ENCODE measurements at places on chromosomes 13 and 19.

DNA sequence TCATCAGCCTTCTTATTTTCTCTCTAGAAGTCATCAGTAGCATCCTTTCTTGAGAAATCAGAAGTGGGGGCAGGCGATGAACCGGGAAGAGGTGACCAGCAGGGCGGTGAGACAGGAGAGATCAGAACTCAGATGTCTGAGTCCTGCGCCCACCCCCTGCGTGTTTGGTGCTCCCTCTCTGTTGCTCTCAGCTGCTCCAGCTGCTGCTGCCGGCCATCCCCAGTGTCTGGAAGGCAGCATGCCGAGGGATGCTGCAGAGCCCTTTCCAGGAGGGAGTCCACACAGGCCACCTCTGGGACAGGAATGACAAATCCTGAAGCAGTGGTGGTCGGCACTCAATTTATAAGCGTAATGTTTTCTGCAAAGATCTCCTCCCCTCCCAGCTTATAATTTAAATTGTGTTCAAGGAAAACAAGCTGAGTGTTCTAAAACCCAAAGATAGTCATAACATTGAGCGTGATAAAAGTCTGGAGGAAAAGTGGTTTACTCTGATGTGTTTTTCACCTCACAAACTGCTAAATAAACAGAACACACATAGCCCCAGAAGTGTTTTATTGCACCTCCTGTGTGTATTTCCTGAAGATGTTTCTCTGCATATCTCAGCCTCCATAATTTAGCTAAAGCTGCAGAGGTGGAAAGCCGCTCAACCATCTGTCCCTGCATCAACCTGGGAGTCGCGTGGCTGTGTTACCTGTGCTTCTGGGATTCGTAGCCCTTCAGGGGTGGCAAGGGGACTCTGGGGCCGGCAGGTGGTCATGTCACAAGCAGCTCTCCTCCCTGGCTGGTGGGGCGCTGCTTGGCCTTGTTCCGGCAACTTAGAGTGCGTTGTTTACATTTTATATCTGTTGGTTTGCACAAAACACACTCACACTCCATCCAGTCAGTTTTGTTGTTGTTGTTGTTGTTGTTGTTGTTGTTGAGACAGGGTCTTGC, 191.2 kb downstream of the USP12 start:
- H3K36me3 ChIP-seq, result no peaks in the 10 kb centered on the region
- H3K4me3 ChIP-seq, result no peak overlapping the region
- no peaks in the 10 kb centered on the region for H3K4me1 ChIP-seq
- no peak for DNase-seq
- no peaks in the 10 kb centered on the region for H3K27me3 ChIP-seq

DNA sequence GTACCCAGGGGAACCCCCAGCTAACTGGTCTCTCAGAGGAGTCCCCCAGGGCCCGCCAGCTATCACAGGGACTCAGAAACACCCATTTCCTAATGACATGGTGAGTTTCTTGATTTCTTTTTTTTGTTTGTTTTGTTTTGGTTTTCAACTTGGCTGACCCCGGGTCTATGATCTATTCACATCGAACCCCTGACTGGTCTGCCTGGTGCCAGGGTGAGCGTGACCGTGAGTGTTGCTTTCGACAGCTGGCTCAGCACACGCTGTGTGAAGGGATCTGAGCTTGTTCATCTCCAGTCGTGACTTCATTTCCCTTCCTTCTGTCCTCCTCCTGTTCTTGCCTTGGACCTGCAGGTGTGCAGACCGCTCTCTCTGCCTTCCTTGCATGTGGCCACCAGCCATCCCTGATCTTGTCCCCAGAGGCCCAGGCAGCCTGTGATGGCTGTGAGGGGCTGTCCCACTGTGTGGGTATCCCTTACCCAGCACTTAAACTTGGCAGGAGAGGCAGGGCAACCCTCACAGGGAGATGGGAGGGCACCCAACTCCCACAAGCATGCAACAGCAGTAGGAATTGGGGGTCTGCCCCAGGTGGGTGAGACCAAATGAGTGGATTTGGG, 26.2 kb downstream of the TMEM161A start:
- H3K4me3 ChIP-seq, result no peak overlapping the region
- no peaks in the 10 kb centered on the region for H3K27me3 ChIP-seq
- H3K36me3 ChIP-seq, result peaks cover 12% of the 10 kb centered on the region
- DNase-seq, result no peak
- H3K27ac ChIP-seq, result no peak overlapping the region

- no peak overlapping the region for H3K27ac ChIP-seq
- no peaks in the 10 kb centered on the region for H3K4me1 ChIP-seq
- no peaks in the 10 kb centered on the region for H3K36me3 ChIP-seq
- no peaks in the 10 kb centered on the region for H3K27me3 ChIP-seq
- H3K4me3 ChIP-seq, result no peak overlapping the region
Measured at GRCh38 chr13:36530050-36530789, 97.9 kb downstream of the CCNA1 start.

GRCh38 chr19:51450730-51451307, 7.4 kb downstream of the SIGLEC8 start:
- no peak overlapping the region for H3K27ac ChIP-seq
- H3K4me1 ChIP-seq, result no peaks in the 10 kb centered on the region
- H3K36me3 ChIP-seq, result no peaks in the 10 kb centered on the region

DNA sequence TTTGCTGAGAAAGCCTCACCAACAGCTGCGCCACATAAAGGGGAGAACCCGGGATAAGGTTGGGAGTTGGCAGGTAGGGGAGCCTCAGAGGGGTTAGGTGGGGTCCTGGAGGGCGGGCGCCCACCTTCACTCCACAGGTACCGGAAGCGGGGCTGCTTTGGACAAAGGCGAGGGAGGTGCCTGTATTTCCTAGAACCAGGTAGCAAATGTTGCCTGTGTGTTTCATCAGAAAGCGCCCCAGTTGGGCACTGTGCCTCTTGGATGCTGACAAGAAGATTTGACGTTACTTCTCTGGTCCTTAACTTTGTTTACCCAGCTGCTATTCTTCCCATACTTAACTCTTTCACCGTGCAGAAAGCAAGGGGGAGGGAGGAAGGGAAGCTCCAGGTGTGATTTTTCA, 278.9 kb downstream of the ZNF536 start:
- H3K27me3 ChIP-seq, result peaks cover 41% of the 10 kb centered on the region
- H3K4me1 ChIP-seq, result no peaks in the 10 kb centered on the region
- H3K36me3 ChIP-seq, result no peaks in the 10 kb centered on the region
- H3K27ac ChIP-seq, result no peak overlapping the region

GRCh38 chr13:34863360-34864135, 78.5 kb upstream of the NBEA start:
- no peaks in the 10 kb centered on the region for H3K4me1 ChIP-seq
- no peak overlapping the region for H3K4me3 ChIP-seq
- no peak for DNase-seq
- no peaks in the 10 kb centered on the region for H3K27me3 ChIP-seq

GRCh38 chr13:63190219-63190618, 1774.6 kb upstream of the PCDH20 start:
- H3K36me3 ChIP-seq, result no peaks in the 10 kb centered on the region
- H3K27me3 ChIP-seq, result no peaks in the 10 kb centered on the region

DNA sequence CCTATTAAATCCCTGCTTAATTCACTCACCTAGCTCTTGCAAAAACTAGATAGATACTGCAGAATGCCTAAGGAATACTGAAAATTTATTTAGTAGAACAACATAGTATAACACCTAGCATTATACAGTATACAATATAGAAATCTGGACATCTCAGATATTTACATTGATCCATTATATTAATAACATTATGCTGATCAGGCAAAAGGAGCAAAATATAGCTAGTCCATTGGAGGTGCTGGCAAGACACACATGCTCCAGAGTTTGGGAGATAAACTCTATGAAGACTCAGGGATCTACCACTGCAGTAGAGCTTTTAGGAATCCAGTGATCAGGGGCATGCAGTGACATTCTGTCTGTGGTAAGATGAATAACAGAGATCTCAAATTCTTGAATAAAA, 357.6 kb downstream of the TBC1D4 start:
- H3K4me1 ChIP-seq, result no peaks in the 10 kb centered on the region
- no peak overlapping the region for H3K27ac ChIP-seq
- DNase-seq, result no peak
- no peaks in the 10 kb centered on the region for H3K36me3 ChIP-seq
- no peak overlapping the region for H3K4me3 ChIP-seq
- H3K27me3 ChIP-seq, result no peaks in the 10 kb centered on the region

- H3K36me3 ChIP-seq, result no peaks in the 10 kb centered on the region
- H3K4me3 ChIP-seq, result no peak overlapping the region
- H3K27me3 ChIP-seq, result no peaks in the 10 kb centered on the region
Measured at GRCh38 chr19:10514211-10515145, 2.8 kb downstream of the S1PR5 start.

GRCh38 chr13:67075239-67075638, 154.9 kb downstream of the PCDH9 start:
- no peak overlapping the region for H3K27ac ChIP-seq
- H3K4me1 ChIP-seq, result no peaks in the 10 kb centered on the region
- no peaks in the 10 kb centered on the region for H3K36me3 ChIP-seq
- H3K27me3 ChIP-seq, result no peaks in the 10 kb centered on the region

GRCh38 chr13:102968572-102969228, 97.5 kb downstream of the SLC10A2 start:
- no peaks in the 10 kb centered on the region for H3K36me3 ChIP-seq
- DNase-seq, result no peak

GRCh38 chr13:103102482-103102881, 36.3 kb upstream of the SLC10A2 start:
- no peak overlapping the region for H3K27ac ChIP-seq
- no peak overlapping the region for H3K4me3 ChIP-seq
- H3K27me3 ChIP-seq, result no peaks in the 10 kb centered on the region
- H3K4me1 ChIP-seq, result no peaks in the 10 kb centered on the region
- no peaks in the 10 kb centered on the region for H3K36me3 ChIP-seq

- no peaks in the 10 kb centered on the region for H3K4me1 ChIP-seq
- H3K4me3 ChIP-seq, result no peak overlapping the region
- H3K27ac ChIP-seq, result no peak overlapping the region
- no peaks in the 10 kb centered on the region for H3K36me3 ChIP-seq
- DNase-seq, result no peak
Measured at GRCh38 chr19:15540435-15540834, 32.1 kb downstream of the CYP4F22 start.

DNA sequence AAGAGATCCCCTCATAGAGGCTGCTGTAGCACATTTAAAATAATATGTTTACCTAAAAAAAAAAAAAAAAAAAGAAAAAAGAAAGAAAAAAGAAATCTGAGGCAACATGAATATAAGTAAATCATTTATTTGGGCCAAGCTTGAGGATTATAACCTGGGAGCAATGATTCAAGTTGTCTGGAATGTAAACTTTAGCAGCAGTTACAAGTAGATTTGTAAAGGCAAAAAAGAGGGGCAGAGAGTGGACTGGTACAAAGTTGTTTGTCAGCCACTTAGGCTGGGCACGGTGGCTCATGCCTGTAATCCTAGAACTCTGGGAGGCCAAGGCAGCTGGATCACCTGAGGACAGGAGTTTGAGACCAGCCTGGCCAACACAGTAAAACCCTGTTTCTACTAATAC, 11.3 kb downstream of the ZNF43 start:
- no peak overlapping the region for H3K27ac ChIP-seq
- no peak for DNase-seq
- H3K27me3 ChIP-seq, result no peaks in the 10 kb centered on the region
- no peak overlapping the region for H3K4me3 ChIP-seq

GRCh38 chr19:2270423-2271233, 11.3 kb downstream of the PEAK3 start:
- peaks cover 33% of the 10 kb centered on the region for H3K36me3 ChIP-seq
- H3K4me1 ChIP-seq, result peaks cover 56% of the 10 kb centered on the region
- peak; percentile 96 for DNase-seq

GRCh38 chr13:23087880-23088279, 92.9 kb upstream of the SGCG start:
- H3K27ac ChIP-seq, result no peak overlapping the region
- H3K27me3 ChIP-seq, result no peaks in the 10 kb centered on the region
- no peaks in the 10 kb centered on the region for H3K4me1 ChIP-seq
- DNase-seq, result no peak

- no peak overlapping the region for H3K4me3 ChIP-seq
- no peak for DNase-seq
- H3K4me1 ChIP-seq, result peaks cover 16% of the 10 kb centered on the region
- no peak overlapping the region for H3K27ac ChIP-seq
Measured at GRCh38 chr19:37987356-37988332, 80.6 kb downstream of the SIPA1L3 start.

DNA sequence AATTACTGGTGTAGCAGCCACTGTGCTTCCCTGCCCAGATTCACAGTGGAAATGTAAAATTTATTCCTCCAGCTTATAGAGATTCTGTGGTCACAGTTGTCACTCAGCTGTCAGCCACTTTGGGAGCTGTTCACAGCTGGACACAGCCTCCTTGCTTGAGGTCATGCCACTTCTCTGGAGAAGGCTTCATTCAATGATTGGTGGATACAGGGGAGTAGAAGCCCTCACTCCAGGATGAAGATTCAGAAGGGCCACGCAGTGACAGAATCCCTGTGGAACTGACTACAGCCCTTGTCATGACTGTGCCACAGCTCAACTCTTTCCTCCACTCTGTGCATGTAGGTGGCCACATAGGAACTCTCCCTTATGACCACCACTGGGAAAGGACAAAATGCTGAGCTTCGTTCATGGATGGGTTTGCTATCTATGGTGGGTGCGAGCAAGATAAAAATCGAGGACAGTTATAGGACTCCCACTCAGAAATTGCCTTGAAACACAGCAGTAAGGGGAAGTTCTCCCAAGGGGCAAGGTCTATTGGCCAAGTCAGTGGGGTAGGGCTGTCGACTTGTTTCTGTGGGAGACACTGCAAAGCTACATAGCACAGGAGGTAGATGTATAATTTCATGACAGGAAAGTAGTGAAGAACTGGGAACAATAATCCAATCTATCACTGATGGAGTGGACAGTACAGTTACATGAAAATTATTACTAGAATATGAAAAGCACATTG, 98.7 kb downstream of the CCNA1 start:
- no peak overlapping the region for H3K27ac ChIP-seq
- H3K36me3 ChIP-seq, result no peaks in the 10 kb centered on the region
- H3K4me1 ChIP-seq, result no peaks in the 10 kb centered on the region
- no peaks in the 10 kb centered on the region for H3K27me3 ChIP-seq

GRCh38 chr19:18507021-18507726, 14.7 kb downstream of the ELL start:
- H3K27ac ChIP-seq, result peak overlapping the region; percentile 66
- H3K27me3 ChIP-seq, result no peaks in the 10 kb centered on the region
- H3K4me1 ChIP-seq, result no peaks in the 10 kb centered on the region
- no peaks in the 10 kb centered on the region for H3K36me3 ChIP-seq
- no peak overlapping the region for H3K4me3 ChIP-seq
- DNase-seq, result peak; percentile 83

GRCh38 chr13:103898481-103898880, 832.3 kb upstream of the SLC10A2 start:
- no peaks in the 10 kb centered on the region for H3K4me1 ChIP-seq
- no peak overlapping the region for H3K4me3 ChIP-seq
- no peaks in the 10 kb centered on the region for H3K36me3 ChIP-seq

DNA sequence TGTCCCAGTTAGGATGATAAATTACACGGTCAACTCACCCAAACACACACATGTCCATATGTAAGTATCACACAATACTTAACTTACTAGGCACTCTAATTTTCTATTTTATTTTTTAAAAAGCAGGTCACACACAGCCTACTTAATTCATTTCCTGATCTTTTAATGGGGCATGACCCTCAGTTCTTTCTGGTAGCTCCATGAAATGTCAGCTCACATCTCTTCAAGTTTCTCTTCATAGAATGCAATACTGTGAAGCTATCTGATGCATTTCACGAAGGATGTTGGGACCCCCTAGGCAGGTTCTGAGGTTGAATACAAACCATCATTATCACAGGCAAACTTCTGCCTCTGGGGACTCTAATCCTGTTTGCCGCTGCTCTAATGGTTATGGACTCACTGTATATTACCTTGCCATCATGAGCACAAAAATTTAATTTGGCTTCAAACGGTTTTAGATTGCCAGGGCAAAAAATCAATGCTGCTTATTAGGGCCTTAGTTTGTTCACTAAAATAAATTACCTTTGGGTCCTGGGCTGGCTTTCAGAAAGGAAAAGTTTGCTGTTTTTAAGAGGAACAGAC, 16.1 kb upstream of the DHRS12 start:
- no peaks in the 10 kb centered on the region for H3K36me3 ChIP-seq
- H3K4me3 ChIP-seq, result no peak overlapping the region
- no peak overlapping the region for H3K27ac ChIP-seq
- H3K27me3 ChIP-seq, result no peaks in the 10 kb centered on the region
- no peaks in the 10 kb centered on the region for H3K4me1 ChIP-seq
